ENCODE measurements at places on chromosomes 12 and 14.

DNA sequence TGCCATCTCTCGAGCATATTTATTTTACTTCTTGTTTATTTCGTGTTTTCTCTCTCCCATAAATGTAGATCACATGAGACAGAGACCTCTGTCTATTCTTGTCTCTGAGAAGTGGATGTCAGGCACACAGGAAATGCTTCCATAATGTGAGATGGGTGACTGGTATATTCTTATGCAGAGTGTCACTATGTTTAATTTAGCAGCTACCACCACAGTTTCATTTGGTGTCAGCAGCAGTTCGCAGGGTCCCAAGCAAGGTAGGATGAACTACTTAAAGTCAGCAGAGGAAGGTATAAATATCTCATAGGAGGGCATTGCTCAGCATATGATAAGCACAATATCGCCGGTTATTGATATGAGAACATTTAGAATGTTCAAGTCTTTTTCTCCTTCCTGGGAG lies 180.9 kb upstream of the CNTN1 start:
- no peak for DNase-seq

DNA sequence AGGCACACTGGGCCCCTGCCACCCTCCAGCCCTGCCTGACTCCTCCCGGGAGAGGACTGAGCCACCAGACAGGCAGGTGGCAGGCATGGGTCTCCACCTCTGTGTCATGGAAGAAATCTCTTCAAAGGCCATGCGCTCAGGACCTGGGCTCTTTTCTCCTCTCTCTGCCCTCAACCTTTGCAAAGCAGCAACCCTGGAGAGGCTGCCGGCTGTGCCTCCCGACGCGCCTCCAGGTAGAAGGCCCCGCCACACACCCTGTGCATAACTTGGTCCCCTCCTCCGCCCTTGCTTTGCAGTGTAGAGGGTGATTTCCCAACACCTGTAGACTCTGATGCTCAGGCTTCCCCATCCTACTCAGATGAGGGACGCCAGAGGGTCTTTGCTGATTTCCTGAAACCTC lies 28.2 kb upstream of the TMEM179 start:
- no peak for DNase-seq

DNA sequence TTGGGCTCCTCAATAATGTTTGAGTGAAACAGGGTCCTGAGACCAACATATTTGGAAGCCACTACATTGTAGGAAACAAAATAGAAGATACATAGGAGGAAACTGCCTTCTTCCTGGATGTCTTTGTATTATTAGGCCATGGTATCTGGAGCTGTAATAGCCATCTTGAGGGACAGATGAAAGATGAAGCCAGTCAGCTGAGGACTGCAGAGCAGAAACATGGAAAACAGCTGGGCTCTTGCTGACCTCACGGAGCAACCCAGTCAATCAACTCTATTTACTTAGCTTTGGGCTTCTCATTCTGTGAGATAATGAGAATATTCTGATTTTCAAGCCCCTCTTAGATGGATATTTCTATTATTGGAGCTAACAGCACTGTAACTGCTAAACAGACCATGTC lies 962.4 kb downstream of the BCL11B start:
- DNase-seq = no peak

- no peak for DNase-seq
Observed at GRCh38 chr14:97428808-97429440, 631.7 kb downstream of the VRK1 start.

- peak; percentile 76 for DNase-seq
Observed at GRCh38 chr14:50045039-50045711, 71.2 kb downstream of the VCPKMT start.

DNA sequence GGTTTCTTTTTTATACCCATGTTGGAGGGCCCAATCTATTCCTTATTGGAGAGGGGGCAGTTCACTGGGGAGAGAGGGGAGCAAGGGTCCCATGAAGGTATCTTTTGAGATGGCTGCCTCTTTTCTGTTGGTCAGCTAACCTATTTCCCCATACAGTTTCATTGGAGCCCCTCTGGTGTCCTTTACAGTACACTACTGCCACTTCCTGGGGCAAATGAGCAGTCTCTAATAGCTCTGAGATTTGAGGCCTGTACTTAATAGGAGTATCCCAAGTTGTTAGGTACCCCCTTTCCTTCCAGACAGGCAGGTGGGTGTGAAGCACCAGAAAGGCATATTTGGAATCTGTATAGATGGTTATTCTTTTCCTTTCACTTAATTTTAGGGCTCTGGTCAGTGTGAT lies 41.3 kb upstream of the RNU6-8 start:
- DNase-seq = no peak

GRCh38 chr12:119457271-119457670 lies 122.7 kb downstream of the CCDC60 start:
- no peak for DNase-seq

GRCh38 chr12:49505672-49506071 lies 33.2 kb upstream of the KCNH3 start:
- no peak for DNase-seq

DNA sequence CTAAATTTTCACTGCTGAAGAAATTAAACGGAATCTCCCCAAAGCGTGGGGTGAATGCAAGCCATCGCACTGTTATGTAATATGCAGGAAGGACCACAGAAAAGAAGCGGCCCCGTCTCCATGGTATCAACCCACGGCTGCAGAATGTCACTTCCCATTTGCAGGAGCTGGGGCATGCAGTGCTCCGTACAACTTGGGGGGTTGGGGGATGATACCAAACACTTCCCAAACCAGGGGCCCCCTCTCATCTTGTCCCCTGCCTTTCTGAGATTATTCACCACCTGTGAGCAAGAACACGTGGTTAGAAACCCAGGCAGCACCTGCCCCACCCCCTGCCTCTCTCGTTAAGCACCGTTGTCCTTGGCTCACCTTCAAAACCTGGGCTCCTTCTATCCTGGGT lies 505.1 kb upstream of the TMEM132C start:
- no peak for DNase-seq

DNA sequence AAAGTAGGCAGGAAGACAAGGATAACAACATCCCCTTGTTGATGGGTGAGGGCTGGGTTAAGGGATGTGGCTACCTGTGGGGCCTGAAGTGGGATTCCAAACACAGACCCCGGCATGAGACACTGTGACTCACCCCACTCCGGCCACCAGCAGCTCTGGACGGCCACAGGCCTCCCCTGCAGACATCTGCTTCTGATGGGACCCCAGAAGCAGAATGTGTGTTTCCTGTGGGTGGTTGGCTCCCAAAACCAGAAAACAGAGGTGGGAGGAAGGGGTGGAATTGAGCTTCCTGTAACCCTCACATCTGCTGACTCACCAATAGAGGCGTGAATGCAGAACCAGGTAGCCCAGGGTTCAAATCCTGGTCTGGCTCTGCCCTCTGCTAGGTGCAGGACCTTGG lies 216.6 kb upstream of the PWP1 start:
- DNase-seq = no peak

- no peak for DNase-seq
Observed at GRCh38 chr12:89166525-89166934, 185.8 kb downstream of the DUSP6 start.

GRCh38 chr14:24351517-24351916 lies 11.7 kb upstream of the RIPK3 start:
- no peak for DNase-seq

DNA sequence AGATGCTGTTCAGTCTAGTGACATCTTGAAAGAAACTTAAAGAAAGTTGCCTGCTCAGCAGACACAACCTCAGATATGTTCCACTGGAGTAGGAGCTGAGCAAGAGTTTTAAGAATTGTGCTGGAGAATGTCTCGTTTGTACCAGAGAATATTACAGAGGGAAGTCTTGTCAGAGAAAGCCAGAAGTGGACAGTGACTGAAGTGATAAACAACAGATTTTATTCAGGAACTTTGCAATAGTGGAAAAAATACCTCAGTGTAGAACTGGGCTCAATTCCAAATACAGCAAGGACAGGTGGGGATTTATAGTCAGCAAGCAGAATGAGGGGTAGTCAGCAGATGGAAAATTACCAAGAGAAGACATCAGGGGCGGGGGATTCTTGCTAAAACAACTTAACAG lies 18.6 kb downstream of the ZDHHC17 start:
- DNase-seq = no peak

GRCh38 chr12:3560295-3560620 lies 69.3 kb downstream of the PRMT8 start:
- no peak for DNase-seq

GRCh38 chr12:58455136-58455535 lies 465.2 kb downstream of the LRIG3 start:
- DNase-seq = no peak

GRCh38 chr14:88301381-88301780 lies 21.7 kb downstream of the KCNK10 start:
- no peak for DNase-seq

DNA sequence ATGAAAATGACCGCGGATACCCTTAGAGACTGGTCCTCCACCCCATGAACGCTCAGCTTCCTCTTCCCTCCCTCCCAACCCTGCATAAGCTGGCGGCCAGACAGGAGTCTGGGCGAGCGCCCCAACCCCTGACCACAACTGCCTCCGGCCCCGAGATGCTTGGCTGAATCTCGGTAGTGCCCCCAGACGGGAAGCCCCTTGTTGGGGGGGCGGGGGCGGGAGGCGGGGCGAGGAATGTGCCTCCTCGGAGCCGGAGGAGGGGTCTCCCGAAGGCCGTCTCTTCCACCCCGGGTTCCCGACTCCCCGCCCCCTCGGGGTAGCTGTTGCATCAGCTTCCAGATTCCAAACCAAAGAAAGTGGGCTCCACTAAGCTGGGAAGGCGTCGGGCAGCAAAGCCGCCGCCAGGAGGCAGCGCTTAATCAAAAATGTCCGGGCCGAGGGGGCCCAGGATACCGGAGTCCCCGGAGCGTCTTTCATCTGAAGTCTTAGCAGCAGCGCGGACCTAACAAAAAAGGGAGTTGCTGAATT lies 7.1 kb upstream of the MRPL52 start:
- DNase-seq = peak; percentile 60

GRCh38 chr12:4244868-4245267 lies 28.7 kb upstream of the CCND2 start:
- no peak for DNase-seq

DNA sequence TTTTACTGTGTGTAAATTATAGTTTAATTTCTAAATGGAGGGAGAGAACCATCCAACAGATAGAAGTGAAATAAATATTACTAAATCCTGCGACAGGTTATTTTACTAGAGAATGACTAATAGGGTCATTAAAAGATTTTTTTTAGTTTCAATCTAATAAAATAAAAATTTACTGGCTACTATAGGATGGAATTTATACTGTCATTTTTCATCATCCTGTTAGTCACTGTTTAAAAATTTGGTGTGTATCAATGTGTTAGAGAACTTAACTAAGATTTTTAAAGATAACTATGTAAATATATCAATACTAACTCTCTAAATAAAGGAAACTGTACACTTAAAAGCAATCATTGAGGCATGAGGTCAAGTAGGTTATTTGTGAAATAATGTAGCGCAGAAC lies 41.1 kb upstream of the CDKN3 start:
- no peak for DNase-seq

DNA sequence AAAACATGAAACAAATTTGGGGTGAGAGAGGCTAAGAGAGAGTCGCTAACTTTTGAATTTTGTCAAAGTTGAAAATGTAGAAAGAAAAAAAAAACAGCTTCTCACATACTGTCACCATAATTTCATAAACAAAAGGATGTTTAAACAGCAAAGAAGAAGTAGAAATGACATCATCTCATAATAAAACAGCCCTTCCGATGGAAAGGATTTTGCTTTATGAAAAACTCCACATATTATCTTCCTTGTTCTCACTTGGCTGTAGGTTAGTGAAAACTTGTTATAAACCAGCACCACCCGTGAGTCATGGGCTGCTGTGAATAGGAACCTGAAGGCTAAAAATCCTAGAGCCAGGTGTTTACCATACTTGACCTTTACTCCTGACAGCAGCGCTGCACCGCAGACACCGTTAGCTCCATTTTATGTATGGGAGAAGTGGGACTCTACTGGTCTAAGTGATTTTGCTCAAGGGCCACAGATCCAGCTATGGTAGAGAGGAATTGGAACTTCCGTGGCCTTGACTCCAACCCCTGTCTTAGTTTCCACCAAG lies 63.0 kb upstream of the VRK1 start:
- no peak for DNase-seq

DNA sequence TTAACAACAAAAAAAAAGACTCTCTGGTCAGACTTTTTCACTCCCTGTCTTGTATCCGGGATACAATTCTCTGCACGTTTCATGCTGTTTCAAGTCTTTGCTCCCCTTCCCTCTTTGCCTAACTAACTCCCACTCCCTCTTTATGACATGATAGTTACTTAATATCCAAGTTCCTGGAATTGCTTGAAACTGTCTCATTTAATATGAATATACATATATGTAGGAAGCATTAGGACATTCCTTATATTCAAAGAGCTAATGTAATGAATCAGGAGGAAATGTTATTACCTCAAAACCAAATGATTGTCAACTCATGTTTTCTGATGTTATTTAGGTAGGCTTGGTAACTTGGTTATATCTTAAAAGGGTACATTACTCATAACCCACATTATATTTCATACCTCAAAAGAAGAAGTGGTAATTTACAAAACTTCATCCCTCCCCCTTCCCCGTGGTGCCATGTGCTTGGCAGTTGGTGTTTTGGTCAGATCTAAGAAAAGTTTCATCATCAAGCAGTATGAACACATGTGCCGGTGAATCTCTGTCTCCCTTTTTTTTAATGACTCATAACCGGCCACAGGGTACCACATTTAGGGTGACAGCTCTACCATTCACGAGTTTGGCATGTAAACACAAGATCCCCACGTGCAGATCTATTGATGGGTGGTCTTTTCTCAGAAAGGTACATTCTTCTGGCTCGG lies 56.5 kb downstream of the HCAR2 start:
- DNase-seq = peak; percentile 45
